ENCODE measurements at places on chromosomes 2 and 18.

- no peak for DNase-seq
These were observed 91.8 kb upstream of the SKOR2 start for GRCh38 chr18:47343291-47343690.

DNA sequence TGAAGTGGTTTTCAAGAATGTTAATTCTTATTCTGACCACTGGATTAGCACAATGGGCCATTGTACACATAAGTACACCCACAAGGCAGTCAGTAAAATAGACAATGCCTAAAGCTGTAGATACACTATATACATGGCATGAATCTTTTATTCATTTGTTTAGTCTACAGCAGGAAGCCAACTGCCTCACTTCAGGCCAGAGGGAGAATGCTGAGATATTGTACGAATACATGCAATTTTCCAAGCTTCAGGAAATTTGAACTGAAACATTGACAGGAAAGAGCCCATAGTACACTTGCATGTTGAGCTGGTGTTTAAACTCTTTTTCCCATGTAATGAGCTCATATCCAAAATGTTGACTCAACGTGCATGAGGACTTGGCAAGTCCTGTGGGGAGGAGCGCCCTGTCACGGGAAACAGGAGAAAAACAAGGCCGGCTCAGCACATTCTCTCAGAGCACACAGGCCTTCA, 111.6 kb upstream of the CYP1B1 start:
- peak; percentile 72 for DNase-seq

DNA sequence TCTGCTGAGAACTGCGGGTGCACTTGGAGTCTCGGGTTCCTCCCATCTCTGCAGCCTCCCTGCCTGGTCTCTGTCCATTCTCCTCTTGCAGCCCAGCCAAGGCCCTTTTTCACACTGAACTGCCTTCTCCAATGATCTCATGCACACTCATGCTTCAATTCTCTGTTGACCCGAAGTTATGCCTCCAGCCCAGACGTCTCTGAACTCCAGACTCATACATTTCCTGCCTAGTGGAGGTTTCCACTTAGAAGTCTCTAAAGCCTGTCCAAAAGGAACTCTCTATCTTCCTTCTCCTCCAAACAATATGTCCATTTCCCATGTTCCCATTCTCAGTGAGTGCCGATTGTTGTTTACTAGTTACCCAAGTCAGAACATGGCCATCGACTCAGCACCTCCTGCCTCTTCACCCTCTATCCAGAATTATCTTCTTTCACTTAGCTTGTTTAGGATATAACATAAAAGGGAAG, 155.2 kb downstream of the IRS1 start:
- peak; percentile 59 for DNase-seq

DNA sequence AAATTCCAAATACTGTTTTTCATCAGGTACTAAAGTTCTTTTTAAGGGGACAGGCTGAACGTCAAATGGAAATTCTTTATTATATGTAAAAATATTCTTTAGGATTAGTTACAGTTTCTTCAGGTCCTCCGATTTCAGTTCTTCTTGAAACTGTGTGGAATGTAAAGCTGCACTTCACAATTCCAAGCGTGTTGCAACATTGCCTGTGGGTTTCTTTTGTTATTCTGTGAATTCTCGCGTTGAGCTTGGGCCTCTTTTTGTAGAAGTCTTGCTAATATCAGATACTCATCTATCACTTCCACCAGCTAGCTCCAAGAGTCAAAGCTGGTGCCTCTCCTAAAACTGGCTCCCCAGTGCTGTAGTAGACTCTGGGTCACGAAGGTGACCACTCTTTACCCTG, 642.6 kb downstream of the METTL4 start:
- no peak for DNase-seq

- DNase-seq, result no peak
These were observed 686.8 kb upstream of the ZEB2 start for GRCh38 chr2:145206496-145207281.

DNA sequence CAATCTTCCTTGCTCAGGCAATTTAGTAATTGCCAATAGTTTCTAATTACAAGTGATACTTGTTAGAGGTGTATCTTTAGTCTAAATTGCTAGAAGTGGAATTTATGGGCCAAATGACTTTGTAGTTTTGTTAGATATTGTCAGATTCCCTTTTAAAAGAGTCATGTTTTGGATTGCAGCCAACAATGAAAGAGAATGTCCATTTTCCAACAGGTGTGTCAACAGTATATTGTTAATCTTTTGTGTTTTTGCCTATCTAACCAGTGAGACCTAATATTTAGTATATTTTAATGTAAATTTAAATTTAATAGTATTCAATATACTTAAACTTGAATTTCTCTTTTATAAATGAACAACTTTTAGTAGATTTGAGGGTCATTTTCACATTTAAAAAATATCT, 259.4 kb upstream of the ETAA1 start:
- DNase-seq, result no peak

GRCh38 chr2:224190936-224191270, 151.8 kb upstream of the SERPINE2 start:
- DNase-seq, result no peak

GRCh38 chr2:60581433-60582282, 28.2 kb upstream of the BCL11A start:
- DNase-seq, result peak; percentile 79

DNA sequence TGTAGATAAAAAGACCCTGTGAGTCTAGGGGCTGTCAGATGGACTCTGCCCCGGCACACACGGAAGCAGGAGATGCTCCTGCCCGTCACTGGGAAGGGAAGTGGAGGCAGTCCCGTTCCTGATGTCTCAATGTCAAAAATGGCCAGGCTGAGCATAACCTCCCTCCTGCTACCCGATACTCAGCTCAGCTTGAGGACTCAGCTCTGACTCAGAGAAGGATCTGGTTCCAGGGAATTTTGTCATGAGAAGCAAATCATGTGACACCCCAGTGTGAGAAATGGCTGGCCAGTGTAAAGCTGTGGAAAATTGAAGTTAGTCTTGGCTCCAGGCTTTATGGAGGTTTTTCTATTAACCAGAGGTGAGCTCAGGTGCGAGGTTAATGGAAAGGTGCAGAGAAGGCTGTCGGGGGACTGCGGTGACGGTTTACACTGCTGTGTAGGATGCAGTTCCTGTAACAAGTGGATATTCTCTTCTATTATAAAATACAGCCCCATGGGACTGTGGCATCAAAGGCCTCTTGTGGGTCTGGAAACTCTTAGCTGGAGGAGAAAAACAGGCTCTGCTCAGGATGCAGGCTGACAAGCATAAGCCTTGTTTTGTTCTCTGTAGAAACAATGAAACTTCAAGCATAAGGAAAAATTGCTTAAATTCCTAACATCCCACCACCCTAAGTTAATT, 24.7 kb upstream of the AGAP1 start:
- peak; percentile 33 for DNase-seq

DNA sequence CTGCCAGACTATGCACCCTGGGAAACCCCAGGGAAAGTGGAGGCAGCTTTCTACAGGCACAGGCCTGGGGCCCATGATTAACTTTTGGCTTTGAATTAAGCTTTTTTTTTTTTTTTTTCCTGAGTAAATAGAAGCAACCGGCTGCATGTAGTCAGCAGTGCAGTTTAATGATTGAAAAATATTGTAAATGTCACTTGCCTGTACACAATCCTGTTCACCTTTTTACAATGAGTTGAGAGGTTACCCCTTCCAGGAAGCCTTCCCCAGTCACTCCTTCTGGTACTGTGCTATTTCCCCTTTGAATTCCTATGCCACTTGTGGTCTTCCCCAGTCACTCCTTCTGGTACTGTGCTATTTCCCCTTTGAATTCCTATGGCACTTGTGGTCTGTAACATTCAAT, 475.6 kb downstream of the TDRD15 start:
- DNase-seq, result no peak

DNA sequence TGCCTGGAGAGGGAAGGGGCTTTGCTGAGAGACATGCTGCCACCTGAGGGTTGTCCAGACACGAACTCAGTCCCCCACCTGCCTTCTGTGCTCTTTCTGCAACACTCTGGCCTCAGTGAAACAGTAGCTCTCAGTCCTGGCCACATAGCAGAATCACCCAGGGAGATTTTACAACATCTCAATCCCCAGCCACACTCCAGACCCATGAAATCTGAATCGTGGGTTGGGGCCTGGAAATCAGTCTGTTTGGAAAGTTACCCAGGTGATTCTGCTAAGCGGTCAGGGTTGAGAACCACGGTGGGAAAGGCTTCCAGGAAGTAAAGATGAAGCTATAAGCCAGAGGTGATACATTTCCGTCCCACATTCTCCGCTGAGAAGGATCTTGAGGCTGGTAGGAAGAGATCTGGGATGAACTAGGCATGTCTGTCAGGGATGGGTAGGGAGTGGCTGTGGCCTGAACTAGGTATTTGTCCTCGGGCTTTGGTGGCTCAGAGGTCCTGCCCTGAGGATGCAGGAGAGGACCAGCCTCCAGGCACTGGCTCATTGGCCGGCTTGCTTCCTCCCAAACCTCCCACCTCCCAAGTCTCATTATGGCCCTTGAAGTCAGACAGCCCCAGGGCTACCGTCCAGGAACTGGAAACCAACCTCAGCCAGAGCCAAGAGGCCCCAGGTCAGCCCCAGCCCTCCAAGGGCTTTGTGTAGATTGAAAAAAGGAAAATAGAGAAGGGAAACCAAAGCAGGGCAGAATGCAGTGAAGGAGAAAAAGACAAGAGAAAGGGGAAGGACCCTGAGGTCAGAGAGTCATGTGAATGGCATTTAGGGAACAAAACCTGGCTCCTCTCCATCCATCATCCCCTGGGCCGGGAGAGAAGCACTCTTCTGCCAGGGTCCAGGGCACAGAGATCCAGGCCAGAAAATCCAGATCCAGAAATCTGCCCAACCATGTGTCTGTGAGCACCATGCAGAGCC, 119.6 kb downstream of the ZFP36L2 start:
- DNase-seq, result no peak

DNA sequence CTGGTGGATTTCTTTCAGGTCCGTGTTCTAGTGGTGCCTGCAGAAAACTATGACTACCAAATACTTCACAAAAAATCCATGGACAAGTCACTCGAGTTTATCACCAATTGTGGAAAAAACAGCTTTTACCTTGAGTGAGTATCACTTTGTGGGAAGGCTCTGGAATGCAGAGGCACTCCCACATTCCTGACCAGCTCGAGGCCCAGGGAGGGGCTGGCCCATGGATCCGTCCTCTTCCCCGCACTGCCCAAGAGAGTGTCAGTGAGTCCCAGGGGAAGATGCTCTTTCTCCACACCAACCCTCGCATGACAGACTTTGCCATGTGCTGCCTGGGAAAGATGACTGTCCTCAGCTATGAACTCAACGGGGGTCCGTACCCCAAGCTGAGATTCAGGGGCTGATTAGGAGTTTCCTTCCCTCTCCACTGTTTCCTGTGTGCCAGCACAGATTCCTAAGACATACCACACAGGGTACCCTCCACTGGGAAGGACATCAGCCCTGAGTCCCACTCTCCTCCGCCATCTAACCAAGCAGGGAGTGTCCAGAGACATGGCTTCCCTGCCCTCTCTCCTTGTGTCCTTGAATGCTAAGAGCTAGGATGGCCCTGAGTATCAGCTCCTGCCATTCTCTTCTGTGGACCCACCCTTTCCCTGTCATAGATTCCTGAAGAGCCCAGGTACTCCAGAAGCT, 155.9 kb downstream of the LAMA3 start:
- no peak for DNase-seq

DNA sequence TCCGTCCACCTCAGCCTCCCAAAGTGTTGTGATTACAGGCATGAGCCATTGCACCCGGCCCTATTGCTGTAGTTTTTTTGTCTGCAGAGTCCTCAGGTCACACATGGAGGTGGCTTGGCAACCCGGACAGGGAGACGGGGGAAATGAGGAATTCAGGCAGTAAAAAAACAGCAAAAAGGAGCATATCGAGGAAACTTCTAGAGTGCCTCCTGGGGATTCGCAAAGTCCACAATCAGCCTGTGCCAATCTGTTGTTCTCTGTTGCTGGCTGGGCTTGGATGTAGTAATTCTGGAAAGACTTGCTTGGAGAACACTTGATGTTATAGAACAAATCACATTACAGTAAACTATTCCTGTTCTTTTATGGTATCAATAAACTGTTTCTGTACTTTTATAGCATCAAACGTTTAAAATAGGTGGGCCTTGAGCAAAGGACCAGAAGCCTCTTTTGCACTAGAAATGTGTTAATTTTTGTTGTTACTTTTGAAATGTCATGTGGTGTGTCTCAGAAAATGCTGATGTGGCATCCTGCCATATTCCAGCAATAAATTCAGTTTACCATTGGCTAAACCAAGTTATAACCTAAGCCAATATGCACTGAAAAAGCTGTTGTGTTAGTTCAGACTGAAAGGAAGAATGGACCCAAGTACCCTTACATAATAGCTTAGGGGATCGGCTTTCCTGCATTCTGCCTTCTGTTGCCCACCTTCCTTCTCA, 14.4 kb downstream of the ELAC1 start:
- no peak for DNase-seq

DNA sequence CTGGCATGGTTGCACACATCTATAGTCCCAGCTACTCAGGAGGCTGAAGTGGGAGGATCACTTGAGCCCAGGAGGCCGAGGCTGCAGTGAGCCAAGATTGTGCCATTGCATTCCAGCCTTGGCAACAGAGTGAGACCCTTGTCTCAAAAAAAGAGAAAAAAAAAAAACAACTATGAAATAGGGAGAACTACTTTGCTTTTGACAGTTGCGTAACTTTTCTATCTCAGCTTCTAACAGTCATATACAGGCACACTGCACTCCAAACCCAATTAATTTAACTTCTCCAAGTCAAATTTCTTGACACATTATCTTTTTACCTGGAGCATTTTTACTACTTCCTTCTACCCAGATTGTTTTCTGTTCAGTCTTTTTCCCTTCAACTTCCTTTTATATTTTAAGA, 24.1 kb upstream of the VWC2L start:
- DNase-seq, result no peak

- DNase-seq, result no peak
These were observed 158.6 kb downstream of the PIK3C3 start for GRCh38 chr18:42113529-42114191.

DNA sequence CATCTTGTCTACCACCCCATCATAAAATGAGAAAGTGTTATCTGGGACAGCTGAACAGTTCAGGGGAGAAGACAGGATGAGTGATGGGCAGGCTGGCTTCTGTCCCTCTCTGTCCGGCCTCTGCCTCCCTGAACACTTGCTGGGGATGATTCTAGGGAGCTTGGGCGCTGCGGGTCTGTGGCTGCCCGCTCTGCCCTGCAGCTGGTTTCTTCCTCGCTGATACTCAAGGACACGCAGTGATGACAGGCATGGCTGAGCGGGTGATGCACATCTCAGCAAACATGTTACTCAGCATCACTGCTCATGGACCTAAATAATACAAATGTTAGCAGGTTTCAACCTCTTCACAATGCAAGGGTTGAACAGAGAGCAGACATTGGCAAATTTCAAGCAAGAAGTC, 161.1 kb downstream of the TMEM18 start:
- no peak for DNase-seq
